ENCODE measurements at places on chromosomes 2 and 18.

GRCh38 chr18:70072678-70073077 is 125.0 kb upstream of the CD226 start:
- no peak for DNase-seq

- DNase-seq, result no peak
Measured at GRCh38 chr2:196528486-196529223, 110.9 kb upstream of the CCDC150 start.

GRCh38 chr18:35247412-35248249 is 6.8 kb downstream of the ZNF397 start:
- DNase-seq, result no peak

GRCh38 chr2:9558948-9559381 is 3.3 kb upstream of the ADAM17 start:
- no peak for DNase-seq

GRCh38 chr2:42105330-42106256 is 57.8 kb downstream of the PKDCC start:
- DNase-seq, result peak; percentile 65

DNA sequence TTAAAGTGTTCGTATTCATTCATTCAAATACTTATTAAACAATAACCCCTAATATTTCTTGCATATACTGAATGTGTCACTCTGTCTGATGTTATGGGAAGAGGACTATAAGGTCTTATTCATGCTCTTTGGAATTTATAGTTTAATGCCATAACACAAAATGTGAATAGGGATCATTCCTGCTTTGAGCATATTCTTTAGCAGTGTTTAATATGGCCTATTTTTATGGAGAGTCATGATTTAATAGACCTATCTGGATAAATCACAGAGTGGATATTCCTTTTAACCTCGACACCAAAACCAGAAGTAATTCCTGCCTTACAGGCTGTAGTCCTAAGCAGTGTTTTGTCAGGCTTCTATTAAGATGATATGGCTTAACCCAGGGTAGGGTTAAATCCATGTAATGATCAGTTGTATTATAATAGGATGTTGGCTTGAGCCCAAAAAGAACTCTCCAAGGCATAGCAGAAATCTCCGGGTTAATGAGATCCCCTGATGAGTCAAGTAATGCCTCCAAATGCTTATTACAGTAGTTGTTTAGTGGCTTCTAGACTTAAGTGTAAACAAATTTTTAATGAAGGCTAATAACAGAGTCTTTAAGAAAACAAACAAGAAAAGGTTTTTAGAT is 54.3 kb downstream of the GULP1 start:
- no peak for DNase-seq

GRCh38 chr18:76859474-76860339 is 37.4 kb downstream of the ZNF236 start:
- no peak for DNase-seq

- DNase-seq, result no peak
Measured at GRCh38 chr2:42167458-42167857, 1.7 kb upstream of the EML4 start.

- no peak for DNase-seq
Measured at GRCh38 chr2:32564417-32565035, 63.3 kb upstream of the TTC27 start.

GRCh38 chr18:54806526-54806925 is 21.8 kb upstream of the RAB27B start:
- no peak for DNase-seq

GRCh38 chr2:153786016-153786415 is 85.7 kb upstream of the GALNT13 start:
- DNase-seq, result no peak

GRCh38 chr2:96273763-96274162 is 7.7 kb downstream of the CIAO1 start:
- no peak for DNase-seq

GRCh38 chr18:59921384-59921891 is 21.6 kb downstream of the PMAIP1 start:
- no peak for DNase-seq

- no peak for DNase-seq
Measured at GRCh38 chr2:63716146-63716545, 125.5 kb upstream of the UGP2 start.

DNA sequence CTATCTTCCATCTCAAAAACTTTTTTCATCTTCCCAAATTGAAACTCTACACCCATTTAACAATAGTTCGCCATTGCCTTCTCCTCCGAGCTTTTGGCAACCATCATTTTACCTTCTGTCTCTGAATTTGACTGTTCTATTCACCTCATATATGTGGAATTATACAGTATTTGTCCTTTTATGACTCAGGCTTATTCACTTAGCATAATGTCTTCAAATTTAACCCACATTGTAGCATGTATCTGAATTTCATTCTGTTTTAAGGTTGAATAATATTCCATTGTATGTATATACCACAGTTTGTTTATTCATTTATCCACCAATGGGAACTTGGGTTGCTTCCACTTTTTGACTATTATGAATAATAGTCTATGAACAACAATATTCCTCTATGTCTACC is 233.9 kb downstream of the GPD2 start:
- DNase-seq, result no peak

- DNase-seq, result no peak
Measured at GRCh38 chr2:25966531-25967270, 15.6 kb downstream of the KIF3C start.

DNA sequence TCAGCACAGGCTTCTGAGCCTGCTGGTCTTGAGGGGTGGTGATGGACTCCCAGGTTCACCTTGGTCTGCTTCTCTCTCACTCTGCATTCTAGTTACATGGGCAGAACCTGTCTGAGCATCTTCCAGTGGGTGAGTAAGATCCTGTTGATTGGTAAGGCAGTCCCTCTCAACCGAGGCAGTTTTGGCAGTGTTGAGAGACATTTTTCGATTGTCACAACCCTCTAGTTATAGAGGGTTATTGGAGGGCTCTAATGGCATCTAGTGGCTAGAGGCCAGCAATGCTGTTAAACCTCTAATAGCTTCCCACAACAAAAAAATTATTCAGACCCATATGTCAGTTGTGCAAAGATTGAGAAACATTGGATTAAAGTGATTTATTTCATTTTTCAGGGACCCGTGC is 9.3 kb upstream of the MGAT5 start:
- no peak for DNase-seq

DNA sequence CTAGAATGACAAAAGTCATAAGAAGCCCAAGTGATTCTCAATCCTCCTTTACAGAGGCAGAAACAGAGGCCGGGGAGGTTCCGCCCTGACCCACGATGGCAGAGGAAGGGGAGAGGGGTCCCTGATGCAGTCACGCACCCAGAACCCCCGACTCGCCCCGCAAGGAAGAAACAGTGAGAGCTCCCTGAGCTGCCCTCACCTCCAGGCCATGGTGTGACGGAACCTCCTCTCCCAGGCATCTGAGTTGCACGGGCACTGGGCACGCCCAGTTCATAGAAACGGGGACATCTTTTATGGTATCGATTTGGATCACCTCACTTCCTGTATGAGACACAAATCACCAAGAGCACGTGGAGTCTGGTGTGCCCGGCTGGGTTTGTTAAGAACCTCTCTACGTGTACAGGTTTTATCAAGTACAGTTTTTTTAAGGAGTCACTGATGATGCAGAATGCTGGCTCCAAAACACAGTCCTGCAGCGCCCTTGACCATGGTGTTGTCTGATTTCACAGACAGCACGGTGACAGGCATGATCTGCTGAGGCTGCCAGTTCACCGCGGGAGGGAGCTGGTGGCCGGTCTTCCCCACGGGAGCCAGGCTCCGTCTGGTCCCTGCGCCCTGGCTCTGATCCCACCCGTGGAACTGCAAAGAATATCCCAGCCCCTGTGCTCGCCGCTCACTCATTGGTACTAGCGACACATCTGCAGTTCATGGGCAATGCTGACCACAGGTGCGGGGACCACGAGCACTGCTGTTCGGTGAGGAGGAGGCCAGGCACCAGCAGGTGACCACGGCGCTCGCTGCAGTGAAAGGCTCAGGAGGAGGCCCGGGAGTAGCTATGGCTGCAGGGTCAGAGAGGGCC is 35.6 kb downstream of the PXDN start:
- no peak for DNase-seq

- no peak for DNase-seq
Measured at GRCh38 chr2:72901426-72901825, 14.2 kb downstream of the SPR start.

- no peak for DNase-seq
Measured at GRCh38 chr18:9965711-9966624, 52.2 kb downstream of the VAPA start.

- no peak for DNase-seq
Measured at GRCh38 chr18:68992719-68993482, 195.0 kb downstream of the CCDC102B start.

DNA sequence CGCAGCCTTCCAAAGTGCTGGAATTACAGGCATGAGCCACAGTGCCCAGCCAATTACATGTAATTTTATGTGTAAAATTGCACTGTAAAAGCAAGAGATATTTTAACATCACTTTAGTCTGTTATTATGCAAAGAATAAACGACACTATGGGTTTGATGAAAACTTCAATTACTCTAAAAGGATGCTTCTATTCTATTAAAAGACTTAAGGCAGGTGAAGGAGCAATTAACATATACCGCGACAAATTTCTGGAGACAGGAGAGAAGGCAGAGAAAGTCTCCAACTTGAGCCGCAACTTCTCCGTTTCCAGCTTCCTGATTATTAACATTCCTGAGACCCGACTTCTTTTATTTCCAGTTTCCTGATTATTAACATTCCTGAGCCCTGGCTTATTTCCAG is 53.7 kb downstream of the FAM210A start:
- DNase-seq, result no peak

DNA sequence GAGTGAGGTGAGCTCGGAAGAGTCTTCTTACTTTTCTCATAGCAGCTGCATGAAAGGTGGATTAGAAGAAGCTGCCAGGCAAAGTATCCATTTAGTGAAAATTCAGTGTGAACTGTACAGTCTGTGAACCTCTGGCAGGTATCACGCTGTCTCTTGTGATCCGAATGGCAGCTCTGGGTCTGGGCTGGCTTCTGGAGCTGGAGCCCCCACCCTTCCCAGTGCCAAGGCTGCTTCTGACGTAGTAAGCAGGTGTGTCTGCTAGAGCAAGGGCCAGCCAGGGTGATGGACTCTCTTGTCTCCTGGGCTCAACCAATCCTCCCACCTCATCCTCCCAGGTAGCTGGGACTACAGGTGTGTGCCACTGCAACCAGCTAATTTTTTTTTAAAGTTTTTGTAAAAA is 14.0 kb upstream of the NTSR2 start:
- DNase-seq, result no peak

- DNase-seq, result no peak
Measured at GRCh38 chr2:105538840-105539239, 140.0 kb upstream of the FHL2 start.

DNA sequence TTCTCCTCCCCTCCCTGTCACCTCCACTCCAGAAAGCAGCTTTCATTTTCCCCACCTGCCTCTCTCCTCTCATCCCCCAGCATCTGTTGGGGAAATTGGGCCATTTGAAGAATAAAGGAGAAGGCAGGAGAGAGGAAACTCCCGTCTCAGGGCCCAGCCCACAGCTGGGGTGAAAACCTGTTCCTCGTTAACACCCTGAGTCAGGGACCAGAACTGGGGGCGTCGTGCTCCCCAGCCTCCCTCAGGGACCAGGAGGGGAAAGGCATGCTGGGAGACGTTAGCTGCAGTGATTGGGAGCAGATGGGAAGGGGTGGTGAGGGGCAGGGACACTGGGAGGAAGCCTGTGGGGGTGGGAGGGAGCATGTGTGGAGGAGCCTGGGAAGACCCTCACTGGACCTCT is 251.3 kb downstream of the DYSF start:
- no peak for DNase-seq

All from activated T-cell treated with anti-CD3 and anti-CD28 coated beads for 1 hour (primary cell).